Astrocyte of the spinal cord (primary cell): ENCODE measurements at places on chromosomes 1 and 21.
A peak's percentile ranks its signal among the peaks of the same experiment; 100 is the strongest.

DNA sequence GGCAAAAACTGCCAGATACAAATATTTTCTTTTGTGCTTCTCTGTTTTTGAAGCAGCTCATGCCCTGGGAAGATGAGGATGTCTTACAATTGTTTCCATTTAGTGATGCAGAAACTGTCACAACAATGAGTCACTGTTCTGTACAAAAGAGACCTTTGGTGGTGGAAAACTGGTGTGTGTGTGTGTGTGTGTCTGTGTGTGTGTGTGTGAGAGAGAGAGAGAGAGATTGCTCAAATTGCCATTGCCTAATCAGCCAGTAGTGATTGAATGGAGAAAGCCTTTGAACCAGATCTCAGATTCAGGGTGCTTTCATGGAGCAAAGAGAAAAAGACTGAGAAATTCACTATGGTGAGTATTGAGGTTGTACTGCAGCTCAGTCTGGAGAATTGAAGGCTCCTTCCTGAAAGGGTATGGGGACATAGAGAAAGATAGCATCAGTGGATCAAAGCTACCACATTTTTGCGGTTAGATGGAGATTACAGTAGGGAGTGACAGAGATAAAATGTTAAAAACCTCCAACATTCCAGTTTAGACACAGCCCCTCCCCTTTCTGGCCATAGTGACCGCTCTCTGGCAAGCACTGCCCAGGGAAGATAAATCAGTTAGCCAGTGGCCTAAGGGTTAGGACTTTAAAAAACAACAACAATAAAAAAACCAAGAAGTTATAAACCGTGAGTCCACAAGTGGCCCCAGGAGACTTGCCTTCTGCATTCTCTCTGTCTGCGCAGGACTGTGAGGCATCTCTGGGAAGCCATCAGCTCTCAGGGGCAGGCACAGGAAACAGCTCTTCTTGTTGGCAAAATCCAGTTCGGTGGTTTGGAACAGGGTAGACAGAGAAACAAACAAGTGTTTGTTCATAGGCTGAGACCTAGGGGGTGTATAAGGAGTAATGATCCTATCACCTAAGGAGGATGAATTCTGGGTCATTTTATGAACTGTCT is 406.5 kb downstream of the DUSP10 start:
- peak; percentile 81 for DNase-seq

- no peak for DNase-seq
Measured at GRCh38 chr1:231855926-231856325, 229.3 kb downstream of the DISC1 start.

DNA sequence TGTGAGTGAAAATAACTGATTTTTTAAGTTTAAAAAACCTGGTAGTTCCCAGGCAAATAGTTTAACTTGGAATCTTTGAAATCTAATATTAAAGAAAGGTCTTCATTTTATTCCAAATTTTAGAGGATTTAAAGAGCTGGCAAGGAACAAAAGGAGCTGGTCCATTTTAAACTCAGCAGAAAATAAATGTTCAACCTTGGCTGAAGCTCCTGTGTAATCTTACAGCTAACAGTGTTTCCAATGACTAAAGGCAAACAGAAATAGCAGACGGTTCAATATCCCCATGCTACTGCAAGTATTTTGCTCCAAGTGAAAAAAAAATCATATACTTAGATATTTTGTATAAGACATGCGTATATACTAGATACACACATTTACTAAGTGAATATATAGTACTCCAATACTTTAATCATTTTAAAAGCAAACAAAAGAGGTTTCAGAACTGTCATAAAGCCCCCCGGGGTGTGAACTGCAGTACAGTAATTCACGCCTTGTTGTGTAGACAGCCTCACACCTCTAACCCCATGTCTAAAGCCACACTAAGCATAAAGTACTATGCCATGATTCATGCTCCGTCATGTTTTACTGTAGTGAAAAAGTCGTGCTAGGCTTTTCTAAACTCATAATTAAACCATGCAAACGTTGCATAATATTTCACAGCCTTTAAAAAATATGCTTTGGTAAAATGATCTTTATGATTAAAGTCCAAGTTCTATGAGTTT is 132.2 kb downstream of the CLIC6 start:
- peak; percentile 65 for DNase-seq

DNA sequence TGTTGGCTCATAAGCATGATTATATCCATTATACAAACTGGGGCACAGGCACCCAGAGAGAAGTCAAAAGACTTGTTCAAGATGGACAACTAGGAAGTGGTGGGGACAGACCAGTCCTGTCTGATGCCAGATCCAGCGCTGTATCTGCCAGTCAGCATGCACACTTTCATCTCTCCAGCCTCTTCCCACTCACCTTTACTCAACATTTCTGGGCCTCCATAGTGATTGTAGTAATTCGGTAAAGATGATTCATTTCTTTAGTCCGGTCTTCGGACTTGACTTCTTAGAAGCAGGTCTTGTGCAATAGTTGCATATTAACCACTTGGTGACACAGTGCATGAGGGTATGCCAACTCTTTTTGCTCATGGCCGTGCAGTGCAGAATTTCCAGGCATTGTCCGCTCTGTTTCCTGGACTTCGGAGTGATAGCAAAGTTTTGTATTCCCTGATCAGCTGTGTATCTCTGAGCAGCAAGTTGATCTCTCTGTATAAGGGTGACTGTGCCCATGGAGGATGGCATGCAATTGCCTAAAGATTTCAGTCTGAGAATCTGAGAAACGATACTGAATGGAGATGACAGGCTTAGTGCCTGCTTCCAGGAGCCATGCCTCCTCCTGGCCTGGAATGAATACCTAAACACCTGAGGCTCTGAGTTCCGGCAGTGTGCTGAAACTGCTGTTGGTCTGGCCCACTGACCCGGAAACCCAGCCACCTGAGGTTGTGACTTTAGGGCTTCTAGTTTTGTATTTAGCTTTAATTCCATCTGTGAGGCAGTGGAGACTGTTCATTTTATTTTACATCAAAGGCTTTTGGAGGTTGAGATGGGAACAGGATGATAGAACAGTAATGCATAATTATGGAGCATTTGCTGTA is 39.0 kb downstream of the GALNT2 start:
- DNase-seq: peak; percentile 75

GRCh38 chr1:113153116-113153803 is 80.3 kb downstream of the LRIG2 start:
- no peak for DNase-seq

- DNase-seq: no peak
Measured at GRCh38 chr1:205074084-205074483, 10.2 kb downstream of the TMEM81 start.

- no peak for DNase-seq
Measured at GRCh38 chr1:247431643-247432042, 15.7 kb downstream of the NLRP3 start.

- no peak for DNase-seq
Measured at GRCh38 chr1:187157115-187157514, 328.4 kb downstream of the PLA2G4A start.

- DNase-seq: no peak
Measured at GRCh38 chr1:15288173-15288926, 41.3 kb downstream of the FHAD1 start.

GRCh38 chr1:37018510-37018909 is 15.8 kb downstream of the GRIK3 start:
- DNase-seq: no peak

DNA sequence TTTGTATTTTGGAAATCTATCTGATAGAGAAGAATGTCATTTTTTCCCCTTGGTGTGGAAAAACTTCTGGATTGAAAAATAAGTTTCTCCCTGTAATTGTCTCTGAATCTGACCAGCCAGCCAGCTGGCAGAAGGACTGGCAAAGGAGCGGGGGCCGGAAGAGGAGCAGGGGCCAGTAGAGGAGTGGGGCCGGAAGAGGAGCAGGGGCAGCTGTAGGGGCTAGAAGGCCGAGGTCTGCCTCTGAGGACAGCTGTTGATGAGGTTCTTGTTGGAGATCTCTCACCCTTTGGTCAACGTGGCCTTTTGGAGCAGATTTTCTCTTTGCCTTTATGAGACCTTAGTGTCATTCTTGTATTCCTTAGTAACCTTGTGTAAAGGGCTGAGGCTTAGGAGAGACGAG is 121.8 kb downstream of the GALNT2 start:
- no peak for DNase-seq

GRCh38 chr21:28754127-28754611 is 238.5 kb downstream of the LTN1 start:
- DNase-seq: peak; percentile 67

GRCh38 chr1:201357636-201358348 is 19.7 kb downstream of the TNNT2 start:
- DNase-seq: no peak

DNA sequence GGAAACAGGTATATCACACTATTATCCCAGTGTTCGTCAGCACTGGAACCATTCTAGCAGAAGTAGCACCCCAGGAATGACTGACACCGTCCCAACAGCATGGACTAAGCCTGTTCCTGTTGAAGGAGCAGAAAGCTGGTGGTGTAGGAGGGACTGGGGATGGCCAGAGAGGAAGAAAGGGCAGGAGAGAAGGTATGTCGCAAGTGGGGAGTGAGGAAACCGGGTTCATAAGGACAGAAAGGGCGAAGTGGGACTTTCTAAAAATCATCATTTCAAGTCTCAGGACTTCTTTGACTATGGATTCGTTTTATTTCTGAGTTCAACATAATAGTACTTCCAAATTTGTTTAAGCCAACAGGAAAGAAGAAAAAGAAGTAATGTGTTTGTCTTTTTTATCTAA is 19.7 kb upstream of the MX1 start:
- DNase-seq: no peak

GRCh38 chr1:38005195-38006007 is at the start of gene FHL3:
Gene FHL3 (minus strand): TSS chr1:38005514. CDS start chr1:37999412, 6,102 bp downstream.
- DNase-seq: peak; percentile 51

DNA sequence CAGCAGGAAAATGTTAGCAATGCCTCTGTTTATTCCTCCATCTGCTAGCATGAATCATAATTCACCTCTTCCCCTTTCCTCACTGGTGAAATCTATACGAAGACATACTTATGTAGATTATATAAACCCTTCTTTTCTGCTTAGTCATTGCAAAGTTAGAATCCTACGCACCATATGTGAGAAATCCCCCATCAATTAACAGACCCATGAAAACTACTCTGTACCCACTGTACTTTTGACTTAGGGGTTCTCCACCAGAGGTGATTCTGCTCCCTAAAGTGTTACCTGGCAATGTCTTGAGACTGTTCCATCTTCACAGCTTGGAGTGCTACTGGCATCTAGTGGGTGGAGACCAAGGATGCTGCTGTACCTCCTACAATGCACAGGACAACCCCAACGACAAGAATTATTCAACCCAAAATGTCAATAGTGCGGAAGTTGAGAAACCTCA is 49.6 kb upstream of the KCTD3 start:
- peak; percentile 41 for DNase-seq

GRCh38 chr21:37372951-37373350 is 6.4 kb downstream of the DYRK1A start:
- no peak for DNase-seq

DNA sequence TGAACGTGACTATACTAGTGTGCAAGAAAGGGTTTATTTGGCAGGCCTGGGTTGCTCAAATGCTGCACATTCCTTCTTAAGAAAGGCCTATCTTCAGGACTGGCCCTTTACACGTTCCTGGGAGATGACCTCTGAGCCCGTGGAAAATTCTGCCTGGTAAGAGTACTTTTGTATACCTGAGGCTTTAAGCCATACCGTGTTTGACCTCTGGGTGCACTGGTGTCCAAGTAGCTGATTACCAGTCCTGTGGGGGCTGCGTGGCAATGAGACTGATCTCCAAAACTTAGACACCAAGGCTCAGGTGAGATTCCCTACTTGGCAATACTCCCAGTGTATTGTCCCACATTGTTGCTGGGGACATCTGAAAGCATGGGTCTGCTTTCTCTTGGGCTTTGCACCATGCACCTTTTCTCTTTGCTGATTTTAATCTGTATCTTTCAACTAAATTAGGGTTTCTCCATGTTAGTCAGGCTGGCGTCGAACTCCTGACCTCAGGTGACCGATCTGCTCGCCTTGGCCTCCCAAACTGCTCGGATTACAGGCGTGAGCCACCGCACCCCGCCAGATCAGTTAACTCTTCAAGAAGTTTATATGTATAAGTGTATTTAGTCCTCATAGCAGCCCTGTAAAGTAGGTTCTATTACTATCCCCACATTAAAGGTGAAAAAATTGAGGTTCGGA is 44.5 kb downstream of the TRIM33 start:
- no peak for DNase-seq
